Activated T-cell treated with anti-CD3 and anti-CD28 coated beads for 48 hours (primary cell): ENCODE measurements at places on chromosomes 11 and 22.

GRCh38 chr11:83520849-83521248 lies 234.7 kb upstream of the CCDC90B start:
- no peak for DNase-seq

DNA sequence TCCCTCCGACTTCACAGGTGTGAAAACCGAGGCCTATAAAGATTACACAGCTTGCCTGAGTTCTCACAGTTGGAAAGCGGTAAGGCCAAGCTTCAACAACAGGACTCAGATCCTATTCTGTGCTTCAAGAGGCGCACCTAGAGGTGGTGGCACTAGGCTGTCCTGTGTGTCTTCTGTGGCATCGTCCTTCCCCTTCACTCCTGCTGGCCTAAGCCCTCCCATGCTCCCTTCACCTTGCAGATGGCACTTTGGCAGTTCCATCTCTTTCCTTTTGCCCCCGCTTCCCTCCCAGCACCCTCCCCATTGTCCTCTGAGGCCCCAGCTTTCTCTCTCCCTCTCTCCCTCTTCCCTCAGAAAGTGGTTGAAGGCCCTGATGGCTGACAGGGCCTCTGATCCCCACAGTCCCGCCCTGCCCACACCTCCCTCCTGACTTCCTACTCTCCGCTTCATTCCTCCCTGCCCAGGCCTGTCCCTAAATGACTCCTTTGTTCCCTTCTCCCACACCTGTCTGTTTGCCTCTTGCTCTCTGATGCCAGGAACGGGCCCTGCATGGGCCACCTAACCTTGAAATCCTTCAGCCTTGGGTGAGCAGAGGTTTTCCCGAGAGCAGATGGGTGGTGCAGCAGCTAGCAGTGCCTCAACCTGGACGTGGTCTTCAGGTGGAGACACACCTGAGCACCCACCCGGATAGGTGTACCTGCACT lies 5.8 kb downstream of the TRIM29 start:
- DNase-seq: no peak

- no peak for DNase-seq
Measured at GRCh38 chr11:14852571-14853177, 39.4 kb downstream of the CYP2R1 start.

- DNase-seq: no peak
Measured at GRCh38 chr11:47107744-47108143, 68.9 kb downstream of the ARFGAP2 start.

- no peak for DNase-seq
Measured at GRCh38 chr11:125148743-125149142, 15.8 kb upstream of the PKNOX2 start.

DNA sequence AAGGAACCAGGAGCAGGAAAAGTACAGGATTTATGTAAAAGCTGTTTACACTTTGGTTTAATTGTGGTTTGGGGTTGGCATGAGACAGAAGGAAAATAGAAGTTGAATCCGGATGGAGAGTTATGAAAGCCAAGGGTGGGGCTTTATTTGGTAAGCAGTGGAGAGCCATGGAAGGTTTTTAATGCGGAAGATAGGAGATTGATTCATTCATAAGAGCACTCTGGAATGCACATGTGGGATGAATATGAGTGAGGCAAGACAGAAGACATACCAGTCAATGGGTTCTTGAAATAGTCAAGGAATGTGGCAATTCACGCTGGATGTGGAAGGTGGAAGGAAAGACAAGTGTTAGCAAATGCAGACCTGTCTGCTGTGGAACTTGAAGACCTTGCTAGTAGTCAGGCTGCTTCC lies 9.3 kb upstream of the GLB1L3 start:
- no peak for DNase-seq

GRCh38 chr22:50188356-50188755 lies 2.6 kb downstream of the TRABD start:
- no peak for DNase-seq

- no peak for DNase-seq
Measured at GRCh38 chr11:110468121-110468520, 38.4 kb downstream of the FDX1 start.

GRCh38 chr22:33577862-33578411 lies 342.3 kb downstream of the LARGE1 start:
- no peak for DNase-seq

DNA sequence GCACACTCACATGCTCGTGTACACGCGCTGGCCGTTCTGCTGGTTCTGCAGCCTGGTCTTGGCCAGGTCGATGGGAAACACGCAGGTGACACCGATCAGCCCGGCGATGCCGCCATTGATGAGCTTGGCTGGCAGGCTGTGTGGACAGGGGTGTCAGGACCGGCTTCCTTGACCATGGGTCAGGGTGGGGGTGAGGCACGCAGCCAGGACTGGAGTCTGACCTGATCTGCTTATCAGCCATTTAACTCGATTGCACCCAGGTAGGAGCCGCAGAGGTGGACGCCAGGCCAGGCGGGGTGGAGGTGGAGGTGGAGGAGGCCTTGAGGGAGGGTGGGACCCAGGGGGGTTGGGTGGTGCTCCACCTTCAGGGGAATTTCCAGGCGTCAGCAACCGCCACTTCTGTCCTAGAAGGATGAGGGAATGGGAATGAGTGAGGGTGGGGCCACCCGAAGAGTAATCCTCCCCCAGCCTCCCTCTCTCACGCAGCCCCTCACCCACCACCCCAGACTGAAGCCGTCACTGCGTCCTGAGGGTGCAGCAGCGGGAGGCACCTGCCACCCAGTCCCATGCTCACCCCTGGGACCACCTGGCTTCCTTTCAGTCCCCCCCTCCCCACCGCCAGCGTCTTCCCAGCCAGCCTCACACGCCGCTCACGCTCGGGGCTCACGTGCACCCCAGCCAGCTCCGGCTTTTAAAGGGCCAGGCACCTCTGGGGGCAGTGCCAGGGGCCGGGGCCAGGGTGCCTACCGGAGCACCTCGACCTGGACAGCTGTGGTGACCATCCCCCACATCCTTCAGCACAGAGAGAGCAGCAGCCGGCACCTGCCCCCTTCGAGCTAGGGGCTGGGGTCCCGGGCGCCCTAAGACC lies 3.1 kb downstream of the SLC25A22 start:
- no peak for DNase-seq

GRCh38 chr22:39268645-39269044 lies 23.9 kb upstream of the PDGFB start:
- no peak for DNase-seq

DNA sequence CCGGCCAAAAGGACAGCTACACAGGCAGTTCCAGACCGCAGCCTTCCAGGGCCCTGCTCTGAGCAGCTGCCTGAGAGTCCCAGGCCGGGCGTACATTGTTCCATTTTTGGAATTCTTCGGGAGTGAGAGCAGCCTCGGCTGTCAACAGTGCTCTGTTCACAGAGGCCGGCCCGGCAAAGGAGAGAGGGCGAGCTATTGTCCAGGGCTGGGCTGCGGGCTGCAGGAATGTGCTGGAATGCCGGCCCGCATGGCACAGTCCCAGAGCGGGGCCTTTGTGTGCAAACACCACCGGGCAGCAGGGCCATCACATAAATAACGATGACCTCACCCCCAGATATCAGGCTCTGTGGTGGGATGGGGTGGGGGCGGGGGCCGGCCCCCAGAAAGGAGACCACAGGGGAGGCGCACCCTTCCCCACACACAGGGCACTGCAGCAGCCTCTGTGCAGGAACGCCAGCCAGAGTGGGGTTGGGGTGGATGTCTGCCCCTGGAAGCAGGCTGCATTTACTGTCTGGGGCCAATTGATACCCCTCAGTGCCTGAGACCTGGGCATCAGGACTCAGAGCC lies 15.8 kb downstream of the LINC01488 start:
- DNase-seq: no peak

GRCh38 chr11:115550291-115551059 lies 46.3 kb upstream of the CADM1 start:
- no peak for DNase-seq

DNA sequence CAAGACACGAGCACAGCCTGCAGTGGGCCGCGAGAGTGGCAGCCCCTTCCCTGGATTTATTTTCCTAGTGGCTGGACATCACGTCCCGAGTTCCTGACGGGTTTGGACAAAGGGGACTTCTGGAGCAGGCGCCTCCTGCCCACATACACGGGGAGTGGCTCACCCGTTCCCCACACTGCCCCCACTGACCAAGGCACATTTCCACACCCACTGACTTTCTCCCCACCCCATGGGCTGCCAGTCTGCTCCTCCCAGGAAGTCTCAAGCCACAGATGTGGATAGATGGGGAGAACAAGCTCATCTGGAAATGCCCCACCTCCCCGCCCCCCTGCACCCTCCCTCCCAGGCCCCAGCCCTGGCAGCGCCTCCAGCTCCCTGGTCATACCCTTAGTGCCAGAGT lies 34.0 kb upstream of the FADD start:
- DNase-seq: no peak

- DNase-seq: no peak
Measured at GRCh38 chr11:35077709-35078469, 61.1 kb upstream of the CD44 start.

DNA sequence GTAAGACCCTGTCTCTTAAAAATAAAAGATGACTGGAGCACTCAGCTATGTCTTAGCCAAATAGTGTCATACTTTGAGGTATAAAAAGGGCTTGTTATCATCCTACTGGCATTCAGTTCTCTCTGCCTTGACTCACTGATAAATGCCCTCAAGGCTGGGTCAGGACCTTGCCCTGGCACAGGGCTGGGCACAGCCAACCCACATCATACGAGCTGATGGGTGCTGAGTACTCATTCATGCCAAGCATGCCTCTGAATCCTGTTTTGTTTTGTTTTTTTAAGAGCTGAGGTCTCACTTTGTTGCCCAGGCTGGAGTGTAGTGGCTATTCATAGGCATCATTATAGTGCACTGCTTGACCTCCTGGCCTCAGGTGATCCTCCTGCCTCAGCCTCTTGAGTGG lies 1.9 kb downstream of the SMTNL1 start:
- DNase-seq: no peak

DNA sequence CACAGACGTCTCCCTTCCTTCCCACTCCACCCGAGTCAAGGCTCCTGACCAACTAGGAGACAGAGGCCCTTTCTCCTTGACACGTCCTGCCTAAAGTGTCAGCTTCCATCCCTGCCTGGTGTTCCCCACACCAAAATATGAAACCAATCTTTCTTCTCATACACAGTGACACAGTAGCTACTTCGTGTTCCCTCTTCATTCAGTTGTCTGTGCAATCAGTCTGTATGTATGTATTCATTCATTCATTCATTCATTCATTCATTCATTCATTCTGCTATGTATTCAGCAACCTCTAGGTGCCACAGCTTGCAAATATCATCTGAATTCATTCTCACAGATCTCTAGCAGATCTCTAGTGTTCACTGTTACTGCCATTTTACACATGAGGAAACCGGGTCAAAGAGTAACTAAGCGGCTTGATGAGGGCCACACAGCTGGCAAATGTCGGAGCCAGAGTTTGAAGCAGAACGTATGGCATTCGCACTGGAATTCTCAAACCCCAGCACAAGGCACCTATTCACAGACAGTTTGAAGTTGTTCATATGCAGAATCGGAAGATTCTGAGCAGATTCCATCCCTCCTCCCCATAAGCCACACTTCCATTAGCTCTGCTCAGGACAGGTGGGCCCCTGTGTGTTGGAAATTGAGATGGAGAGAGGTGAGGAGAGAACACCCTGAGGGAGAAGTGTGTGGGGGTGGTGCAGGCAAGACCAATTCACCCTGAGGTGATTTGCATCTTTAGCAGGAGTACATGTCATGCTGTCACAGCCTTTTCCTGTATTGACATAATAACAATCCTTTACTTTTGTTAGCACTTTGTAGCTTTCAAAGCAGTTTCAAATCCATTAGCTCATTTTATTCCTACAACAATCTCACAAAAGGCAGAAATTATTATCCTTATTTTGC lies 275.7 kb downstream of the ST3GAL4 start:
- DNase-seq: no peak

DNA sequence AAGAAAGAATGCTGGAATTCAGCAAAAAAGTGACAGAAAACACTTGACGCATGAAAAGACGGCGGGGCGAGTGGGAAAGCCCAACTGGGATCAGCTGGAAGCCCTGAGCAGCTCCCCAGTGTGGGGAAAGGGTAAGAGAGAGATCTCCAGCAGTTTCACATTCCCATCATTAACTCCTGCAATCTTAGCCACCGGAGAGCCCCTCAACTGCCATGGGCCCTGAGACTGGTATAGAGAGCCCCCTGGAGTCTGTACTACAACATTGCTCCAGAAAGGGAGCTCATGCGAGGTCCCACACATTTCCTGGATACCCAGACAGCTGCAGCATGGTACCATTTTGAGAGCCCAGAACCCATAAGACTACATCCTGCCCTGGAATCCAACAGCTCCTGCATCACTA lies 31.1 kb downstream of the MRGPRX4 start:
- DNase-seq: no peak

DNA sequence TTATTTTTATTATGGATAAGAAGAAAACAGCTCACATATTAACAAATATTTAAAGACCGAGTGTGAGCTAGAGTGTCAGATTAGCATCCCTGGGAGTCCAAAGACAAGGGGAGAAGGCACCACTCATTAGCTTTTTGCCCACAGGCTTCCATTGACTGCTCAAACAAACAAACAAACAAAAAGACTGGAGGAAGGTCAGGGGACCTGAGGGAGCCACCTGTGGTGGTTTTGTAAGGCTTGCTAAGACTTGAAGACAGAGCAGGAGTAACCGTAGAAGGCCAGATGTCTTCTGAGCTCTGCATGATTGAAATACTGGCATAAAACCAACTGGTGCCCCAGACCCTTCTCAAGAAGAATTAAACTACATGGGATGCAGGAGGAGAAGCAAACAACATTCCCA lies 395.2 kb upstream of the CNTN5 start:
- no peak for DNase-seq

- no peak for DNase-seq
Measured at GRCh38 chr11:105000167-105000566, 22.8 kb downstream of the CASP5 start.

DNA sequence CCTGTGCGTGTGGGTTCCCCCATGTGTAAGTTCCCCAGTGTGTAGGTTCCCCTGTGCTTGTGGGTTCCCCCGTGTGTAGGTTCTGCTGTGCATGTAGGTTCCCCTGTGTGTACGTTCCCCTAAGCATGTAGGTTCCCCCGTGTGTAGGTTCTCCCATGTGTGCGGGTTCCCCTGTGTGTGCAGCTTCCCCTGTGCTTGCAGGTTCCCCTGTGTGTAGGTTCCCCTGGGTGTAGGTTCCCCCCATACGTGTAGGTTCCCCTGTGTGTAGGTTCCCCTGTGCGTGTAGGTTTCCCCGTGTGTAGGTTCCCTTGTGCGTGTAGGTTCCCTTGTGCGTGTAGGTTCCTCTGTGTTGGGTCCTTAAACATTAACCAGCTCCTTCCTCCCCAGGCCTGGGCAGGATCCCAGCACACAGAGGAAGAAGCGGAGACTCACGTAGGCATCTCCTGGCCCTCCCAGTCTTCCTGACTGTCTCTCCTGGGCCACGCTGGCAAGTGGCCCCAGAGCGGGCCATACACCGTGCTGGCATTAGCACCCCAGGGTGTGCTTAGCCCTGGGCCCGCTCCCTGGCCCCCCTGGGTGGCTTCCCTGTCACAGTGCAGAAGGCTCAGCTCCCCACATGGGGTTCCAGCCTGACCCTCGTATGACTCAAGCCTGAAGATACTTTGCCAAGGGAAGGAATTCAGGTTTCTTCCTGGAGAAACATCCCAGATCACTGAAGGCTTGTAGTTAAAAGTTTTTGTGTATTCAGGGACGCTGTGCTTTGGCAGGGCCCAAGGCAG lies 2.8 kb upstream of the GRAMD4 start:
- DNase-seq: no peak
